ENCODE measurements at places on chromosomes 16 and 17. TPM values are rescaled to one million over a fixed set of nuclear protein-coding genes. Genes with fewer than 3 reads are reported as not detected.
A peak's percentile ranks its signal among the peaks of the same experiment; 100 is the strongest.

GRCh38 chr17:32955155-32955554 is 27.2 kb downstream of the TMEM98 start:
- DNase-seq, result no peak

DNA sequence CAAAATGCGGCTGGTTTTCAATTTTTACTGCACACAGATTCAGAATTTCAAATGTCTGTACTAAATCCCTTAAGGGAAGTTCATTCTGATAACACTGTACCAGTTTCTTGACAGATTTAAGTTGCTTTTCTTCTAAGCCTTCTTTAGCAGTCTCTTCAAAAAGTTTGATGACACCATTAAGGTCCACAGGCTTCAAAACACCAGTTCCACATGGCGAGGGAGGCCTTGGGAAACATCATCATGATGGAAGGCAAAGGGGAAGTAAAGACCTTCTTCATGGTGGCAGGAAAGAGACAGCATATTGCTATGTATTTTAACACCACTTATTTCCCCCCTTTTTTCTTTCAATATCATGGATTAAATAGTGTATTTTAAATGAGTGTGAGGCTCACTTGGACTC is 24.5 kb downstream of the NLRC5 start:
- DNase-seq, result no peak

- DNase-seq, result no peak
These were observed 94.9 kb downstream of the C16orf95 start for GRCh38 chr16:87222335-87222734.

The MT1A gene
- total RNA-seq, result not detected

DNA sequence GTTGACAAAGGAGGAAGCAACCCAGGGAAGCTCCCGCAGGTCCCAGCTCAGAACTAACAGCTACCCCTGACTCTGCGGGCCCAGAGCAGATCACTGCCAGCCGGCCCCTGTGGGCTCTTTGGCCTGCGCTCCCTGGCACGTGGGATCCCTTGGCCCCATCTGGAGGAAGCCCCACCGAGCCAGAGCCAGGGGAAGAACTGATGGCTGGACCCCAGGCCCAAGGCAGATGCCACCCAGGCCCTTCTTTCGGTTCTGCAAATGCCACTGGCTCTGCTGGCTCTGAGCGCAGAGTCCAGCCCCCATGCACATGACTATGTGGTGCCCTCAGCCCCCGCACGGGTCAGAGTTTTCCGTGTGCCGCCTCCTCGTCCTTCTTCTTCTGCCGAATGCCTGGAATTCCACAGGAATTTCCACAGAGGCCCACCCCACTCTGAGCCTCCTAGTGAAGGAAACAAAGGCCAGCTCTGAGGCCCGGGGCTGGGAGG is 35.8 kb upstream of the SNN start:
- no peak for DNase-seq

The TCF25 gene
- 444 TPM for total RNA-seq

- DNase-seq, result no peak
These were observed 79.5 kb downstream of the PMP22 start for GRCh38 chr17:15185625-15185991.

The KRT20 gene
- not detected for total RNA-seq

DNA sequence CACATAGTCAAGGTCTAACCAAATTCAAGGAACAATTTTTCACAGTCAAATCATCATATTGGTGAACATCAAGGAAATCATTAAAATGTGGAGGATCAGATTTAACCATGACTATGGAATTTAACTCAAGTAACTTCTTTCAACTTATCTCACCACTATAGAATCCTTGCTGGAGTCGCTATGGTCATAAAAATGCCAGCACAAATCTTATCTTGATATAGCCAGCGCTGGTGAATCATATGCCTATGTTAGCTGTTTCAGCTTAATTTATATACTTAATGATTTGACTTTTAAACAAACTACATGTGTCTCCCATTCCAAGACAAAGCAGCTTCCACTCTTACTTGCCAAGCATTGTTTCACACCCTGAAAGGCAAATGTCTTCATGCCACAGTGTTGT is 416.4 kb downstream of the CDH11 start:
- DNase-seq, result no peak

DNA sequence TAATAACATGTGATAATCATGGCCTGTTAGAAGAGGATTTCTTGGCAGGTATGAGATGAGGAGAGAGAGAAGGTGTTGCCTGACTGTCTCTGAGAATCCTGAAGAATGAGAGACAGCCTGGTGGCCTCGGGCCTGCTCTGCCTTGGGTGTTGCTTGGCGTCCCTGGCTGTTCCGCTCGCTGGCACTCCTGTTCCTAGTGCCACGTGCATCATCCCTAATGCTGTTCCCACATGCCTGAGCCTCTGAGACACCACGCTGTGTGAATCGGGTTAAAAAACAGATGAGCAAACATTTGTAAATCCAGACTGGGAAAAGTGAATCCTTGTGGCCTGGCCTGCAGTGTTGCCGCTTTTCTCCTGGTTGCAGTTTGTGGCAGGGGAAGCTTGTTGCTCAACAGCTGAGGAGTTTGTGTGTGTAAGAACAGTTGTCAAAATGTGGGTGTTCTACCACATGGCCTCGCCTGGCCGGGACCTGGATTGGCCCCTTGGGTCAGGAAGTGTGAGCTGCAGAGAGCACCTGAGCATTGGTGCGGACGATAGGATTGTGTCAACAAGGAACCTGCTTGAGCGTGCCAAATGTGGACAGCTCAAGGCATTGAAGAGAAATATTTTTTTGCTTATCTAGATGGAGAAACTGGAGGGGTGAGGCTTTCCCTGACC is 22.0 kb downstream of the UBN1 start:
- DNase-seq, result no peak

The SCARF1 gene
- total RNA-seq, result 3.7 TPM

DNA sequence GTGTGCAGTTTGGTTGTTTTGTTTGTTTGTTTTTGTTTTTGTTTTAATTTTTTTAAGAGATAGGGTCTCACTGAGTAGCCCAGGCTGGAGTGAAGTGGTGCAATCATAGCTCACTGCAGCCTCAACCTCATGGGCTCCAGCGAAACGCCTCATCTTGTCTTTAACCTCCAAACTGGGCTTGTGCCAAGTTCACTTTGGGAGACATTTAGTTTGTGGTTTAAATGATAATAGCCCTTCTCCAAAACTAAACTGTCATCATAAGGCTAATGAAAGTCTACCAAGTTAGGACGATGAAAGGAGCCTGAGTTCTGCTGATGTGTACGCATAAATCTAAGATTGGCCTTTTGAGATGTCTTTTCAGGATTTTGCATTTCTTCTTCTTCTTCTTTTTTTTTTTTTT is 6.5 kb upstream of the CARD14 start:
- DNase-seq, result no peak

The NPIPA8 gene
- 2.9 TPM for total RNA-seq

DNA sequence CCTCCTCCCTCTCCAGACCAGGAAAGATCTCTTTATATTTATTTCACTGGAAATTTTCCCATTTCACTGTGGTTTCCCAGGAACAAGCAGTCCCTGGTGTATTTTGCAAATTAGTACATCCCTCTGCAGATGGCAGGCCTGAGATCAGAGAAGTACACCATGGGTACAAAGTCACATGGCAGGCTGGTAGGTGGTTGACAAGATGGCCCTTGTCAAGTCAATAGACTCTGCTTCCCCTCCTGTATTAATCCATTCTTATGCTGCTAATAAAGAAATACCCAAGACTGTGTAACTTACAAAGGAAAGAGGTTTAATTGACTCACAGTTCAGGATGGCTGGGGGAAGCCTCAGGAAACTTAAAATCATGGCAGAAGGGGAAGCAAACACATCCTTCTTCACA is 51.6 kb upstream of the KSR1 start:
- no peak for DNase-seq

GRCh38 chr17:13952009-13952750 is 117.1 kb upstream of the COX10 start:
- DNase-seq, result no peak

The CHST4 gene
- not detected for total RNA-seq

DNA sequence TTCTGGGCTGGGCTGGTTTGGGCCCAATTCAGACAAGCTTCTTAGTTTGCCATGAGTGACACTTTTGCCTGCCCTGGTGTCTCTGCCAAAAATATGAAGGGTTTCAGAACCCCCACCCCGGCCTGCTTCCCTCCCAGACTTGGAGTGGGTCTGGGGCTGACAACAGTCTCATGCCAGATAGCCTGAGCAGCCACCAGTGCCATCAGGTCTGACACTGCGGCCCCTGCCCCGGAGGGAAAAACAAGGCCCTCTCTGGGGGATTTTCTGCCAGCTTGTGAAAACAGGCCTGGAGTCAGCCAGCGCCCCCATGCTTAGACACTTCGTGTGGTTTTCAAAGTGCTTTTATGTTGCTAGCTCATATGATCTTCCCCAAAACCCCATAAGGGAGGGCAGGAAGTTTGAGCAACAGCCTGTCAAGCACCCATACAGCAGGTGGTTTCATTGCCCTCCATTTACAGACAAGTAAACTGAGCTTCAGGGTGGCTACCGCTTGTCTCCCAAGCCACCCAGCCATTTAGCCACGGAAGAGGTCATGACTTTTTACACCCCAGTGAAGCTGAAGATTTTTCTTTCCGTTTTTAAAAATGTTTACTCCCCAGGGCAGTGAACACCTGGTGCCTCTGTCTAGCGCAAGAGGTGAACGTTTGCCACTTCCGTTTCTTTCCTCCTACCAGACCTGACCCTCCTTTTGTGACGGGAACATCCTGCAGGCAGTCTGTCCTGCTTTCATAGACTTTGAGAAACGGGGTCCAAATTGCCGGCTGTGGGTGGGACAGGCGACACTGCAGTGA is 300.6 kb downstream of the SEC14L1 start:
- peak; percentile 96 for DNase-seq

The PRSS22 gene
- not detected for total RNA-seq

DNA sequence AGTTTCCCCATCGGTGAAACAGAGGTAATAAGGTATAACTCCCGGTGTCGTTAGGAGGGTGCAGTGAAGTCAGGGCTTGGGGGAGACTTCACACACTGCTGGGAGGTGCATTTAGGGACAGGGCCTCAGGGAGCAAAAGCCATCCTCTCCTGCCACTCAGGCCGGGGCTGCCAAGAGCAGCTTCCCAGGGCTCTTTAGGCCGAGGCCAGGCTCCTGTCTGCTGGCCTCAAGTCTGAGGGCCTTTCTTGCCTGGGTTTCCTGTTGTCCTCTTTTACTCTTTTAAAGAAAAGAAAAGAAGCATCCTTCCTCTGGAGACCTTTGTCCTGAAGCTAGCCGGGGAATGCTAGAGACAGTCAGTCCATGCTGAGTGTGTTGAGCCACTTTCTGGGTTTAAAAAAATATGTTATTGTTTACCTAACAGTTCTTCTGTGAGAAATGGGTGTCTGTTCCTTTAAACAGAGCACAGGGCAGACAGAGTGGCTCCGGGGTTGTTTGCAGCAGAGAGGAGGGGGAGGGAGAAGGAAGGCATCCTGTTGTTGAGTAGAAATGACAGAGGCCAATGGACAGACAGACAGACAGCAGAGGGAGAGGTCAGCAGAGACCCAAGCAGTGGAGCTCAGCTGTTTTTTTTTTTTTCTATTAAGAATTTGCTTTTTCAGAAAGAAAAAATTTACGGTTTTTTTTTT is 79.1 kb downstream of the C17orf67 start:
- DNase-seq, result no peak

The RSKR gene
- 31.9 TPM for total RNA-seq

The SRL gene
- not detected for total RNA-seq

DNA sequence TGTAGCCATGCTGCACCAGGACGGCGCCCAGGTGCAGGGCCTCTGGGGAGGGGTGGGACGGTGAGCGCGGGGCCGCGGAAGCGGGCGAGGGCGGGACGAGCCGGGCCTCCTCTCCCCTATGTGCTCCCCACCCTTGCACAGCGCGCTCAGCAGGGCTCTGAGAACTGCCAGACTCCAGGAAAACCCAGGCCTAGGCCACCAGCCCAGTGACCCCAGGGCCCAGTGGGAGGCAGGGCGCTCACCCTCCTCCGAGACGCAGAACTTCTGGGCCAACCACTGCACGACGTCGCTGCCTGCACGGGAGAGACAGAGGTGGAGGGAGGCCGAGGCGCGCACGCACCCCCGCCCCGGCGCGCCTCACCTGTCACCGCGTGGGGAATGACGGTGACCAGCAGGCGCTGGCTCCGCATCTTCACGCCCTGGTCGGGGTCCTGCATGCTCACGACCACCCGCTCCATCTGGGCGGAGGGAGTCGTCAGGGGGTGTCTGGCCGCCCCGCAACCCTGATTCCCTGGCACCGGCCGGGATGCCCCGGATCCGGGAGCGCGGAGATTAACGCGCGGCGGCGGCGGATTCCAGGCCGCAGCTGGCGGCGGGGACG is 603 bp downstream of the RGS11 start:
- DNase-seq, result peak; percentile 34

GRCh38 chr17:1498869-1499268 is 6.4 kb upstream of the MYO1C start:
- DNase-seq, result no peak

GRCh38 chr17:69342896-69343644 is 16.1 kb upstream of the ABCA5 start:
- DNase-seq, result no peak

DNA sequence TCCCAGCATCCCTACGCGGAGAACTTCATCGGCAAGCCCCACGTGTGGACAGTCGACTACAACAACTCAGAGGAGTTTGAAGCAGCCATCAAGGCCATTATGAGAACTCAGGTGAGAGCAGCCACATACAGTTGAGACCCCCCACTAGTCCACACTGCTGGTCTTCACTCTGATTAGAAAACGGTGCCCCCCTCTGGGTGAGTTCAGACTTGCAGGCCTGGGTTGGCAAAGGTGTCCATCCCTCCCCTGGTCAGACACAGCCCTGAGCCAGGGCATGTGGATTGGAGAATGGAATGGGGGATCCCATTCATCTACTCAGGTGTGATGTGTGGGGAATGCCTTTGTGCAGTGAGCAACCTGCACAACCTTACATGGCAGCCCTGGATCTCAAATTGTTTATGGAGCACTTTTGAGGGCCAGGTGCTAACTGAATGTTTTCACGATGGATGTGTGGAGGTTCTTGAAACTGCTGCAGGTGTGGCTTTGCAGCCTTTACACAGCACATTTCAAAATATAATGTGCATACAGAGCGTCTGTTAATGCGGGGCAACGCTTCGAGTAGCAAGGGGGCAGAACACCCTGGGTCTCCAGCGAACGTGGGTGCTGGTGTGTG is 72.6 kb downstream of the MGAT5B start:
- no peak for DNase-seq

The HBA1 gene
- 283 TPM for total RNA-seq

The NPB gene
- 0.24 TPM for total RNA-seq

DNA sequence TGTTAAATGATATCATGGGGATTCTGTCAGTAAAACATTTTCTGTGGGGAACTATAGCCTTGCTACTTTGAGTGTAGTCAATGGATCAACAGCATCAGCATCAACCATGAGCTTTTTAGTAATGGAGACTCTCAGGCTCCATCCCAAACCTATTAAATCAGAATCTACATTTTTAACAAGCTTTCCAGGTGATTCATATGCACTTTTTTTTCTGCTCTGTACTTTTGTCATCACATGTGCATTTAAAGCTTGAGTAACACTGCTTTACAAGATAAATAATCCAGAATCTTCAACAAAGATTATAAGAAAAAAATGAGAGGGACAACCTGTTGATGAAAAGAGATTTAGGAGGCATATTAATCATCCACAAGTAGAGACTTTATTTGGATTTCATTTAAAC is 23.5 kb downstream of the NUP93 start:
- DNase-seq, result no peak

The GTF3C1 gene
- total RNA-seq, result 64.1 TPM

All from B cell (primary cell).